ENCODE measurements at places on chromosomes 5 and 9.

DNA sequence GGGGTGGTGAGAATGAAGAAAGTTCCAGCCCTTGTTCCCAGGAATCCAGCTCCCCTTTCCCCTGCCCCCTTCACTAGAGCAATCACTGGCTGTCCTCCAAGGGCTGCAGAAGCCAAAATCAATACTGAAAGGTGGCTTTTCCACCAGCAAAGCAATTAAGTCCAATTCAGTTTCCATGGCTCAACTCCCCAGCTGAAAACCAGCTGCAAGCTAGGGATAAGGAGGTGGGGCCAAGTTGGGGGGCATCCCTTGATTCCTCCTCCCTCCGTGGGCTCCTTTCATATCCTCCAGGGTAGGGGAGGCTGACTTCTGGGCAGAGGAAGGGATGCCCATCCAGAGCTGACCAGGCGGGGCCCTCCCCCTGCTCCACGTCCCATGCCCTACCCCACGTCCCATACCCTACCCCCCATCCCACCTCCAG lies 22.7 kb downstream of the CAMK2A start:
- no peak for DNase-seq

DNA sequence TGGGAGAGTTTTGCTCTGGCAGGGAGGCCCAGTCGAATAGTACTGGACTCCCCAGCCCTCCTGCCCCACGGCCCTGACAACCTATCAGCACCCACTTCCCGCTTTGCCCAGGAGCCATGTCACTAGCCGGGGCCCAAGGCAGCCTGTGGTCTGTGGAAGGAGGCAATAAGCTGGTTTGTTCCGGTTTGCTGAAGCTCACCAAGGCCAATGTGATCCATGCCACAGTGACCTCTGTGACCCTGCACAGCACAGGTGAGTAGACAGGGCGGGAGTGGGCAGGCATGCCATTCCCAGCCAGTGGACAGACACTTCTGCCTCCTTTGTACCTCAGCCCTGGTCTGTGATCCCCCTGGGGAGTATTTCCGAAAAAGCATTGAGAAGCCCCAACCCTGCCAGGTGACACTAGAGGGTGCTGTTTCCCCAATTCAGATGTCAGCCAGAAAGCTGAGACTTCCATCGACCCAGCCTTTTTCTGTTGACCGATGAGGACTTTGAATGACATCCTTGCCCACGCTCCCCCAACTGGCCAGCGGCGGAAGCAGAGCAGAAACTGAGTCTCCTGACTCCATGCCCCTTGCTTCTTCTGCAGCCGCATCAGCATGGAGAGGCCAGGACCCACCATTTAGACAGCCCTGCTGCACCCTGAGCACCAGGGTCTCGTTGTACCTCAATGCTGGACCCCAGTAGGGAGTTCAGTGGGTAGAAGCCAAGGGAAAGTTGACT lies 9.6 kb downstream of the PCYOX1L start:
- peak; percentile 63 for DNase-seq

GRCh38 chr5:53490747-53491146 lies 10.3 kb downstream of the FST start:
- DNase-seq: no peak

GRCh38 chr9:87713278-87713987 lies 12.5 kb upstream of the CTSL start:
- DNase-seq: peak; percentile 75

- no peak for DNase-seq
These were observed 36.0 kb upstream of the GOLM1 start for GRCh38 chr9:86135371-86135770.

DNA sequence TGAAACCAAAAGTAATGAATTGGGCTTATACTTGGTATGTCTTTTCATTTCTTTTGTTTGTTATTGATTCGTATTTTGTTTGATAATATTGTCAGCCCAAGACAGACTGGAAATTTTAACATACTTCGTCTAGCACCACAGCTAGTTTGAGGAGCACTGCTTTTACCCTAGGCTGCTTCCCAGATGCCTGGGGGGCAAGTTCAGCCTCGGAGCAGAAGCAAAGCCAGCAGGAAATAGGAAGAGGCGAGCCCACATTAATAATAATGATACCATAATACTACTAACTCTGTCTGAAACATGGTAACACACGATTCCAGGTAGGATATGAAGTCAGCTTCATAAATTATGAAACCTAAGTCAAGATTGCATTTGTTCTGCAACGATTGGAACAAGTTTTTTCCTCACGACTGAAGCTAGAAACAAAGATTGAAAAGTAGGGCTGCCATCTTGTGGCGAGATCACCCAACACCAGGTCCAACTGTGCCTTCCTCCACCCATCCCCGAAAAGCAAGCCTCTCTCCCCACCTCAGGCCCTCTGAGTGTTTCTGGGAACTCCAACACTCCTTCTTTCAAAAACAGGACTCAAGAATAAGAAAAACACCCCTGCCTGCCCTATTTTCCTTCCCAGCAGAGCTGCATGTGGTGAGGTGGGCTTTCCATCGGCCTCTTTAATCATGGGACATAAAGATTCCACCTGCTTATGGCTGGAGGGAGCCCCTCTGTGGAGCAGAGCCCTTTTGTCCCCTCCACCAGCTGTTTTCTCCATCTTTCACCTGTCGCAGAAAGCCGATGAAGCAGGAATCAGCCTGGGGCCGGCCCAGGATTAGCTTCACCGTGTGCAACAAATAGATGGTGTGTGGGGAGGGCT lies 236.4 kb downstream of the CAAP1 start:
- DNase-seq: no peak

DNA sequence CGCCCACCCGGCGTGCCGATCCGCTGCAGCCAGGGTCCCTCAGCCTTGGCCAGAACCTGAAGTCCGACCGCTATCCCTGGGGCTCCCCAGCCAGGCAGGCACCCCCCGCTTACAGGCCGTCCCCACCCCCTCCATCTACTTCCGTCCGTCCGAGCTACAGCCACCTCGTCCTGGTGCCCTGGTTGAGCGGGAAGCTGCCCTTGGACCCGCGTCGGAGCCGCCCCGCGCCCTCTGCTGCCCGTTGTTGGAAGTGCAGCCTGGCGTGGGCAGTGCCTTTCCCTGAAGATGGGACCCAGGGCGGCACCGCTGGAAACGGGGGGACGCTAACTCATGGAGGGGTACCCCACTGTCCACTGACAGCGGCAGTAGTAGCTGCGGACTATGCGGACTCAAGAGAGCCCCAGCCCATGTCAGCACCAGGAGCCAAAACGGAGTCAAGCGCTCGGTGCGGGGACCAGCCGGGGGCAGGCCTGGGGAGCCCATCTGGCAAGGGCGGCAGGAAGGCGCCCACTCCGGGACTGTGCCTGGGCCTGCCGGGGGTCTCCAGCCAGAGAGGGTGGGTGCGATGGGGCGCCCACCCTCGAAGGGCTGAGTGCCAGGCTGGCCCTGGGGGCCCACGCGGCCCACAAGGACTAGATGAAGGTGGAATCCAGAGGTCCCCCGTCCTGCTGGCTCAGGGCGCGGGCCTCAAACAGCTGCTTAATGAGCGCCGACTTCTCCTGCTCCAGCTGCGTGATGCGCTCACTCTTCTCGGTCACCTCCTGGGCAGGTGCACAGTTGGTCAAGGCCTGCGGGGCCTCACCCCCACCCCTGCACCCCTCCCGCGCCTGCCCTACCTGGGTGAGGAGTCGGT lies 6.1 kb downstream of the SAPCD2 start:
- peak; percentile 54 for DNase-seq

GRCh38 chr5:178991190-178992145 lies 3.7 kb downstream of the GRM6 start:
- no peak for DNase-seq

GRCh38 chr9:37392272-37392671 lies 30.2 kb upstream of the GRHPR start:
- no peak for DNase-seq

- no peak for DNase-seq
These were observed 18.1 kb downstream of the YTHDC2 start for GRCh38 chr5:113531481-113532159.

DNA sequence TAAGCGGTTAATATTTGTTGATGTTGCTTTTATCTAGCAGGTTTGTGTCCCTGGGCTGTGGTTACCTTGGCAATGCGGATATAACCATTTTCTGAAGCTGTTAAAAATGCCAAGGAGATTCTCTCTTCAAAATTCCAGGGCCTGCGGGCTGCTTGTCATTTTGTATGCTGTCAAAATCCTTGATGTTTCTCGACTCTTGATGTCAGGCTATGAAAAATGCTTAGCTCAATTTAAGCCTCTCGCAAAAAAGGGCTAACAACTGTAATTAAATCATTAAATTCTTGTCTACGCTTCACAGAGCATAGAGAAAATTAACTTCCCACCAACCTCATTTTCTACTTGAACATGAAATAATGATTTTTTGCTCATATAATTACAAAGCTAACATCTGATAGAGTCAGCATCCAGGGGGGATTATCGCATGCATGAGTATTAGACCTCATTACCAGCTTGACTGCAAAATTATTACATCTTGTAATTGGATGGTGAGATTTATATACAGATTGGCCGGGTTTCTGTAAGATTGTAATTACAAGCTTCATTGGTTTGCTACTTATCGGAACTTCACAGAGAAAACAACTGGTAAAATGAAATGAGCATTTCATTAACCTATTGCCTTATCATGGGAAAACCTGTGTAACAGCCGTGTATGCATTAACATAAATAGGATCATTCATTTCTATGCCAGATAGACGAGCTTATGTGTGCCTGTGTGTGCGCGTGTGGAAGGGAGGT lies 83.1 kb upstream of the IRX1 start:
- DNase-seq: no peak

DNA sequence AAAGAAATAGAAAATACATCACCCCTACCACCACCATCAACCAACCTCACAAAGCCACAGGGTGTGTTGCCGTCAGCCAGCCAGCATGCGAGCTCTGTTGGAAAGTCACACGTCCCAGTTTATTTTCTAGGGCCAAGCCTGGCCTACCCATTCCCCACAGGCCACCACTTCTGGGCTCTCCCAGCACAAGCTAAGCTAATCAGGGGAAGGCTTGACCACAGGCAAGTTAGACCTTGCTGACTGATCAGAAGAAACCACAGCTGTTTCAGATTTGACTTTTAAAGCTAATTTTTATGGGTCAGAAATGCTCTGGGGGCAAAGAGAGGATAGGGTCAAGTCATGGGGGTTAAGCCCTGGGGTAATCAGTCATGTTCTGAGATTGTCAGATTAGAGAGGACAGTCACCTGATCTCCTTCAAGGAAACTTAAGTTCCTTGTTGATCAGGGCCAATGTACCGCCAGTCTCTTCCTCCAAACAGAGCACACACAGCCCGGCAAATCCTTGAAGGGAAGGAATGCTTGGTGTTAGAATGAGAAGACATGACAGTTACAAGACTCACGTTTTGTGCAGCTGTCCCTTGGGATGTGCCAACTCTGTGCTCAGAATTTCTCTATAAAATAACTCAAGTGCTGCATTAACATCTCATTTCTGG lies 7.6 kb downstream of the SHB start:
- no peak for DNase-seq

- no peak for DNase-seq
These were observed 70.6 kb downstream of the RXRA start for GRCh38 chr9:134396825-134397224.

DNA sequence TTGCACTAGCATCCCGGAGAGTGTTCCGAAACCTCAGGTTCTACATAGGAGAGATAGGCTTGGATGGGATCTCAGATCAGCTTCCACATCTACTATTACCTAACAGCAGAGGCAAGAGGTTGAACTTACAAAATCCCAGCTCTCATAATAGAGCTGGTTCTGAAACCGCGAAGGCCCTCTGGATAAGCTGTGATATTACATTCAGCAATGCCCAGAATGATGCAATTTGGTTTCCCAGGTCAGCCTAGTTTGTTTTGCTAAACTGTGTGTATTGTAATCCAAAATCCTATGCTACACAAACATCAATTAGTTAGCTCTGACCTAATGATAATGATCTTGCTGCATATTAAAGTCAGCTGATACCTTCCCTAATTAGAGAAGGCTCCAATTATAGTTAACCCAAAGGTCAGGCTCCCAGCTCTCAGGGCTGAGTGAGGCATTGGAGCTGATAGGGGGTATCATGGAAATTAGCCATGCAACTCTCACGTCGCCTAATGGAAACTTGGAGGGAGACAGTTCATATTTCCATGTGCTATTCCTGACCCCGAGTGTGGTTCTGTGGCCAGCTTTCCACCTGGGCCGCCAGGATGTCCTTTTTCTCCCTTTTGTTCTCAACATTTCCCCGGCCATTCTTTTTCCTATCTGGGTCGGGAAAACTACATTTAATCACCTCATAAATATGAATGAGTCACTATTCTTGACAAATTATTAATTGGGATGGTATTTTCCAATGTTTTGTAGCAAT lies 278.4 kb upstream of the IRX1 start:
- DNase-seq: no peak

GRCh38 chr9:123380852-123381705 lies 25.1 kb downstream of the CRB2 start:
- no peak for DNase-seq

DNA sequence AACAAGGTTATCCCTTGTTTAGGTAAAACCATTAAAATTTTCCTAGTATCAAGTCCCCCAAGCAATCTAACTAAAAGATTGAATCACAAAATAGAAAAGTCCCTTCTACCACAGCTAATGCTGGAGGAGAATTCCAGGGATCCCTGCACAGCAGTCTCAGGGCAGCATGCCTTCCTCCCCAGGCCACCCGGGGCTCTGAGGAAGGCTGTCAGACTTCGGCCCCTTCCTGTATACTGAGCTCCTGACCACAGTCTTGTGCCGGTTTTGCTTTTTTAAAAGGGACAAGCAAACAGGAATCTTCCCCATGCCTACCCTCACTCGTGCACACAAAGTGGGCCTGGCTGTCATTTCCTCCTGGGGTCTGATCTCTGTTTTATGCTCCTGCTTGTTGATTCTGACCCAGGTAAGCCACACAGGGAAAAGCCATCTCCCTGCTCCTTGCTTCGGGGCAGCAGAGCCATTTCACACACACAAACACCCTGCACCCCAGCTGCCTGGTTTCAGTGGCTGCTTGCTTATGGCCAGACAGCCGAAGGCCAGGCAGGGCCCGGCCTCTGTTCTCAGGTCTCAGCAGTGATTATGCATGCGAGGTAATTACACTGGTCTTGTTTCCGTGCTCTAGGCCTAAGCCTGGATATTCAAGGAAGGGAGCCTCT lies 211.9 kb downstream of the NXNL2 start:
- DNase-seq: no peak

- DNase-seq: no peak
These were observed 1211.5 kb upstream of the CDH9 start for GRCh38 chr5:28249771-28250415.
